ENCODE measurements at places on chromosomes 6 and 20.

DNA sequence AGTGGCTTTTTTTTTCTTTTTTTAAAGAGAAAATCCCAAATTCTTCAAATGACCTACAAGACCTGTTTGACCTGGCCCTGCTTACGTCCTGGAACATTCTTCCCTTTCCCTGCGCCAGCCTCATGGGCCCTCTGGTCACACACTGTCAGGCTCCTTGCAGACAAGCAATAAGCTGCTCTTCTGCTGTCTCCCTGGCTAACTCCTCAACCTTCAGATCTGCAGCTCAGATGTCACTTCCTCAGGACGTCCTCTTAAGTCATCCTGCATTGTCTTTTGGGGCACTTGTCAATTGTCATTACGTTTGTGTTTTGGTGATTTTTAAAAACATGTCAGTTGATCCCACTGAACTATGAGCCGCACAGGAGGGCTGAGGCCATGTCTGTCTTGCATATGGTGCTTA, 28.9 kb upstream of the SLC35D3 start:
- no peak for DNase-seq

DNA sequence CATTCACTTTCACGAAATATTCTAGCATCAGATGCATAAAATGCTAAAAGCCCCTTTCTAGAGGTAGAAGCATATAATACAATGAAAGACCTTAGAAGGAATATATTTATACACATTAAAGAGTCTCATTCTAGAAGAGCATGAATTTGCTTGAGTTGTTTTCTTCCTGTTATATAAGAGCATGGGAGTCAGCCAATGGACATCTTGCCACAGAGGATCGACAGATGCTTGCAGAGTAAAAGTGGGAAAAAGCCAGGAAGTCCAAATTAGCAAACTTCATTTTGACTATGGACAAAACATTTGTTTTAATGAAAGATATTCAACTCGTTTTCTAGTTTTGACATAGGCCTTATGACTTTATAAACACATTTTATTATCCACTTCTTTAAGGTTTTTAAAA, 44.2 kb upstream of the RIPPLY2 start:
- DNase-seq, result no peak

DNA sequence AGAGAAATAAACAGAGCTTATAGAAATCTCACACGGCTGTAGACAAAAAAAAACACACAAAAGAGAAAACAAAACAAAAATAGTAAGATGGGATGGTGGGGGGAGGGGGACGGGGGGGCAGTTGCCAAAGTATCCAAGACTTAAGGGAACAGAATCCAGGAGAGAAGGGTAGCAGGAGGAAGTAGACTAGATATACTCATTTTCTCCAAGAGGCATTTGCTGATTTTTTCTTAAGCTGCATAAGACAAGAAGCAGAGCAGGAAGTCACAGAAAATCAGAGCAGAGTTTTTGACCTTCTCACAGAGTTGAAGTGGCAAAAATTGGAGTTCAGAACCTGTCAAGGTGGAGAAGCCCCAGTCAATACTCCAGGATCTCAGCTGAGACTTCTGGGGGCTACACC, 237.7 kb downstream of the HIVEP2 start:
- DNase-seq, result no peak

- DNase-seq, result no peak
Observed at GRCh38 chr6:88914895-88915598, 48.4 kb downstream of the RNGTT start.

- no peak for DNase-seq
Observed at GRCh38 chr6:13593720-13594119, 19.3 kb downstream of the SIRT5 start.

- DNase-seq, result peak; percentile 55
Observed at GRCh38 chr6:135212020-135212806, 31.1 kb downstream of the MYB start.

DNA sequence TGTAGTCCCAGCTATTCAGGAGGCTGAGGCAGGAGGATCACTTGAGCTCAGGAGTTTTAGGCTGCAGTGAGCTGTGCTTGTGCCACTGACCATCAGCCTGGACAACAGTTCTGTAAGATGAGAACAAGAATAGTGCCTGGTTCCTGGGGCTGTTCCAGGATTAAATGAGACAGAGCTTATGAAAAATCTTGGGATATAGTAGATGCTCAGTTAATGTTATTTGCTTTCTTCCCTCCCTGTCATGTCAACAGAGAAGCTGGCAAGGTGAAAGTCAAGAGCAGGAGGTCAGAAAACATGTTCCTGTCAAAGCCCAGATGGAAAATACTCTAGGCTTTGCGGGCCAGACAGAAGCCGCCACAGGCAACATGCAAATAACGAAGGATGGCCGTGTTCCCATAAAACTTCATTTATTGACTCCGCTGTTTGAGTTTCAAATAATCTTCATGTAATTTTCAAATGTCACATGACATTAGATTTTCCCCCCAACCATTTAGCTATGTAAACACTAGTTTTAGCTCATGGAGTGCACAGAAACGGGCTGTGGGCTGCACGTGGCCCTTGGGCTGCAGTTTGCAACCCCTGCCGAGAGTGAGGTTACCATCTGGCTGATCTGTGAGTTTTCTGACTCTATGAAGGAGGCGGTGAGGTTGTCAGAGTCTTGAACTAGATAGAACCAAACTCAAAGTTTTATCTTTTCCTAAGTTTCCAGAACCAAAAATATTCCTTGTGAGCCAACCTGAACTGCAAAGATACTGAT, 63.4 kb upstream of the PMEPA1 start:
- no peak for DNase-seq

- no peak for DNase-seq
Observed at GRCh38 chr20:32709632-32710121, 33.6 kb downstream of the COMMD7 start.

DNA sequence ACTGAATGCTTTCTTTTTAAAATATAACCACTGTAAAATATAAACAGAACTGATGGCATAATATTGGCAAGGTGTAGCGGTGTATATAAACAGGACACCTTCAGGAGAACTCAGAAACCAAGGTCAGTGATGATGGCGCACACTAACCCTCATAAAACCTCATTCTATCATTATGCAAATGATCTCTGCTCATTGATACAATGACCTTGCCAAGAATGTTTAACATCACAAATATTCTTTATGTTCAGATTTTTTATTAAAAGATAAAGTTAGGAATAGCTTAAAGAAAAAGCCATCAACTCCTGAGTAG, 48.6 kb upstream of the DST start:
- no peak for DNase-seq

DNA sequence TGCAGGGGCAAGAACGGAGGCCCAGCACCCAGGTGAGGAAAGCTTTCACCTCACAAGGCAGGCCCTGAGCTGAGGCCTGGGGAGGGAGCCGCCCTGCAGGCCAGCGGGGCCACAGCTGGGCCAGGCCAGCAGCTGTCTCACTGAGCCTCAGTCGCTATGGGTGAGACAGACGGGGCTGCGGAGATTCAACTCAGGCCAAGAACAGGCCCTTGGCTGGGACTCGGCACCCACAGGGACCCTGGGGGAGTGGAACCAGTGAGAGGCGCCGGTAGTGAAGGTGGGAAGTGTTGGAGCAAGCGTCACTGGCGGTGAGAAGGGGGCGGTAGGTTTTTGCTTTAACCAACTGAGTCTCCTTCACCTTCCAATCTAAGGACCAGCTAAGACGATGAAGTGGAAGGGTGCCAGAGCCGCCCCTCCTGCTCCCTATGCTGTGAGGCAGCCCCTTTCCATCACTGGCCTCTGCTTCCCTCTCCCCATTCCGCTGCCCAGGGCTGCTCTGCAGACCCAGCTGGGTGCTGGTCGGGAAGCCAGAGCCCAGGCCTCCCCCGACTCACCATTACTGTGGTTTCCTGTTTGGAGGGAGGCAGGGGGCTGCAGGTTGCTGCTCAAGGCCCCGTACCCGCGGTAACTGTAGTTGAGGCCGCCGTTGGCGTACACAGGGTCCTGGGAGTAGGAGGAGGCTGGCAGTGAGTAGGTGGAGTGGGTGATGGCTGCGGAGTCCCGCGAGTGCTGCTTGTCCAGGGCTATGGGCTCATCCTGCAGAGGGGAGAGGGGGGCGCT, 93.7 kb downstream of the ASXL1 start:
- no peak for DNase-seq

DNA sequence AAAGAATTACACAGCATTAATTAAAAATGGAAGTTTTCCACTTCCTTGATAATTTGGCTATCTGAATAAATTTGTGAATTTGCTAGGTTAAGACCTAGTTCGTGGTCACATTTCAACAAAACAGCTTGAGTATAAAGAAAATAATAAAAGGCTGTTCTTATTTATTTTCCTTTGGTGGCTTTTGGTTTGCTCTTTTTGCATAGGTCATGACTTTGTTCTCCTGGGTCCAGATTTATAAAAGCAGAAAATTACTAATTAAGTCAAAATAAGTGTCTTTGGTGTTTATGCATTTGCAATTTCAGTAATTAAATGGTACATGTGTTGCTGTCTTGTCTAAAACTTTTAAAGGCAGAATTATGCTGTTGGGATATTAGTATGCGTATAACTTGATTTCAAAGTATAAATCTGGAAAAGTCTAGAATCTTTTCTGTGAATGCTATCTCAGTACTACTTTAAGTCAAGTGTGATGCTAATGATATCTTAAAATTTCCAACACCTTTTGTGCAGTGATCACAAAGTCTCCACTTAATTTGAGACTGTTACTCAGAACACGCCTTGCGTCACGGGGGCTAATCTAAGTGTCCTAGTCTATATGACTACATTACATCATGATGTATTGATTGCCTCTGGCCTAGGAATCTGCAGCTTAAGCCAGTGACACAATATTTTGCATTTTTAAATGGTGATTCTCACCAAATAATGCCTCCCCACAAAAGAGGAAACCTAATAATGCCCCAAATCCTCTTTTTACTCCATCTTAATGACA, 41.0 kb downstream of the GNAS start:
- no peak for DNase-seq

GRCh38 chr6:154479771-154480639, 30.5 kb downstream of the CNKSR3 start:
- peak; percentile 29 for DNase-seq

- no peak for DNase-seq
Observed at GRCh38 chr6:154219250-154219649, 137.4 kb downstream of the IPCEF1 start.

GRCh38 chr6:101705866-101706265, 312.4 kb downstream of the GRIK2 start:
- no peak for DNase-seq

DNA sequence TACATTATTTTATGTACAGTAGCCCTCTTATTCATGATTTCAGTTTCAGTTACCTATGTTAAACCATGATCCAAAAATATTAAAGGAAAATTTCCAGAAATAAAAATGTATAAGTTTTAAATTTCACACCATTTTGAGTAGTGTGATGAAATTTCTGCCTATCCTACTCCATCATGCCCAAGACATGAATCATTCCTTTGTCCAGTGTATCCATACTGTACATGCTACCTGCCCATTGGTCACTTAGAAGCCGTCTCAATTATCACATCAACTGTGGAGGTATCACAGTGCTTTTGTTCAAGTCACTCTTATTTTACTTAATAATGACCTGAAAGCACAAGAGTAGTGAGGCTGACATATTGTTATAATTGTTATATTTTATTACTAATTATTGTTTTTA, 32.3 kb upstream of the PLCB4 start:
- no peak for DNase-seq

DNA sequence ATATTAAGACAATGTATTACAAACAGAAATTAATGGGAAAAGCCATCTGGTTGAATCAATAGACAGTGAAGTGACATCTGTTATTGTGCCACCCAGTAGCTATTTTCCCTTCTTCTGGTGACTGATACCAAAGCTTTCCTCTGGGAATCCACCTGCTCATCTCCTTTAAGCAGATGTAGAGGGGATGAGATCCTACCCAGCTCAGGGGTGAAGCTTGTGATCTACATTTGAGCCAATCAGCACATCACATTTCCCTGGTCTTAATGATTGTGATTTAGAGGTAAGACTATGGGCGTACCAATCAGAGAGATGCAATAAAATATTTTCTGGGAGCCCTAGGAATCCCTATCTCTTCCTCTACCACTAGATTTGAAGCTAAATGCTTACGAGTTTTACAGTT, 782.9 kb downstream of the PTPRT start:
- no peak for DNase-seq

DNA sequence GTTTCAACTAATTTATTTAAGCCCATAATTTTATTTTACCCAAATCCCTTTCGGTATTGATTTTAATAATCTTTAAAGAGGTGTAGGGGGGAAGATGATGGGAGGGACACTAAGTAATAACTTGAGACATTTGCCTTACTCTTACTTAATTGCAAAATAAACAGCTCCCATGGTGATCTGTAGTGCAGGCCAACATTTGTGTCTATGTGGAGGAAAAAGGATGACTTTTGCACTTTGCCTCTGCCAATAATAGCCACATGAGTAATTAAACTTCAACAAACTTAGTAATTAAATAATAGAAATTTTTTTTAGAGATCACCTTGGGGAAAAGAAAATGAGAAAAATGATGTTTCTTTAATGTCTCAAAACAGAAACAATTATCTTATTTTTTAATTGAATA, 29.9 kb upstream of the CD2AP start:
- no peak for DNase-seq

- peak; percentile 11 for DNase-seq
Observed at GRCh38 chr6:69936674-69937363, 70.5 kb downstream of the COL19A1 start.

- peak; percentile 85 for DNase-seq
Observed at GRCh38 chr6:5132731-5133130, 47.6 kb downstream of the PPP1R3G start.

GRCh38 chr6:2684103-2684749, 66.5 kb downstream of the MYLK4 start:
- DNase-seq, result no peak

GRCh38 chr20:61795669-61796630, 269.7 kb downstream of the TAF4 start:
- DNase-seq, result no peak

- DNase-seq, result no peak
Observed at GRCh38 chr6:41874741-41875140, 20.4 kb downstream of the USP49 start.

DNA sequence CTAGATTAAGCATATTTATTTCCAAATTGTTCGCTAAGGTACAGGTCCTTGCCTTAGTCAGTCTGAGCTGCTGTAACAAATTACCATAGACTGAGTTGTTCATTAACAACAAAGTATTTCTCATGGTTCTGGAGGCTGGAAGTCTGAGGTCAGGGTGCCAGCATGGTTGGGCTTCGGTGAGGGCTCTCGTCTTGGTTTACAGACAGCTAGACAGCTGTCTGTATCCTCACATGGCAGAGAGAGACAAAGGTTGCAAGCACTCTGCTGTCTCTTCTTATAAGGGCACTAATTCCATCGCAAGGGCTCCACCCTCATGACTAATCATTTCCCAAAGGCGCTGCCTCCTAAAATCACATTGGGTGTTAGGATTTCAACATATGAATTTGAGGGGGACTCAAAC, 115.3 kb upstream of the GMDS start:
- DNase-seq, result no peak

- DNase-seq, result no peak
Observed at GRCh38 chr6:87151471-87151780, 3.9 kb upstream of the ZNF292 start.

- DNase-seq, result no peak
Observed at GRCh38 chr6:16092140-16092539, 36.7 kb upstream of the MYLIP start.

- no peak for DNase-seq
Observed at GRCh38 chr6:139442188-139442671, 67.8 kb upstream of the CITED2 start.

- no peak for DNase-seq
Observed at GRCh38 chr20:52817511-52817910, 154.6 kb upstream of the TSHZ2 start.

GRCh38 chr6:105292689-105293339, 110.1 kb downstream of the PREP start:
- no peak for DNase-seq

GRCh38 chr6:101711518-101711917, 318.0 kb downstream of the GRIK2 start:
- no peak for DNase-seq

Measured in AG08395 (cell line).